ENCODE measurements at places on chromosomes 1 and 21.

DNA sequence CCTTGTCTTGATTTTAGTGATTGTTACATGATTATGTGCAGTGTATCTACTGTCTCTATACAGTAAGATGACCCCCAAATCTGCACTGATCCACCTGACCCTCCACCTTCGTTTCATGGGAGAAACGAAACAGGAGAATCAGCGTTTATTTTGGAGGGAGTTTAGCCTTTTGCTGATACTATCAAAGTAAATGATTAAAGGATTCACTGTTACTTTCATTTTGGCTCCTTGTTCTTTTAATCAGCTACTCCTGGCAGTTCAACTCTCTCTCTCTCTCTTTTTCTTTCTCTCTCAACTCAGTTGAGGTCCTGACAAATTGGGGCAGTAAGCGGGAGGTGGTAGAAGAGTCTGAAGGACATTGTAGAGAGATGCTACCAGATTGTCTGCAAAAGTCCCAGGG is 9.9 kb upstream of the OR6K3 start:
- DNase-seq: no peak

GRCh38 chr21:16644685-16645084 is 868.2 kb upstream of the CXADR start:
- DNase-seq: no peak

- no peak for DNase-seq
These were observed 62.2 kb upstream of the SLC45A1 start for GRCh38 chr1:8255712-8256111.

- no peak for DNase-seq
These were observed 290.2 kb downstream of the LRRC40 start for GRCh38 chr1:69914976-69915765.

- no peak for DNase-seq
These were observed 21.0 kb upstream of the LAMC1 start for GRCh38 chr1:183002267-183002666.

DNA sequence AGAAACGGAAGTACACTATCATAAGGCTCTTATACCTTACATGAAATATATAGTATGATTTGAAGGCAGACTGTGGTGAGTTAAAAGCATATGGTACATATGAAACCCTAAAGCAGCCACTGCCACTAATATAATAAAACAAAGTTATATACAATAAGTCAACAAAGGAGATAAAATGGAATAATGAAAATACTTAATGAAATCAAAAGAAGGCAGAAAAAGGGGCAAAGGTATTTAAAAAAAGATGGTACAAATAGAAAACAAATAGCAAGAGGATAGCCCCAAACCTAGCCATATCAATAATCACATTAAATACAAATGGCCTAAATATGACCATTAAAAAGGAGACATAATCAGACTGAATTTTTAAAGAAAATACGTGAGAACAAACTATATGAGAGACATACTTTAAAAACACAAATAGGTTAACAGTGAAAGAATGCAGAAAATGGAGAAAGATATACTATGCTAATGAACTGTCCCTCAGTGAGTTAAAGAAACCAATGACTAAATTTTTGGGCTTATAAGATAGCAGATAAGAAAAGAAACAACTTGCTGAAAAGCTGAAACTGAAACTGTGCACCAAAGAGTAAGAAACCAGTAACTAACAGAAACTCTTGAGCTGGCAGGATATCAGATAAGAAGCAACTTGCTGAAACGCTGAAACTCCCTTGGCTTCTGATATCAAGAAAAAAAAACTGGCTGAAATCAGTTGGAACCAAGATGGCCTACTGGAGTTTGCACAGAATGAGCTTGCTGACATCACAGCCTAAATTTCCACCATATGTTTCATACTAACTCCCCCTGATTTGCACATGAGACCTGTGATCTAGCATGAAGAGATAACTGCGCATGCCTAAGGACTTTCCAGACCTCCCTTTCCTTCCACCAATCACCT is 44.3 kb upstream of the IL10 start:
- peak; percentile 44 for DNase-seq

DNA sequence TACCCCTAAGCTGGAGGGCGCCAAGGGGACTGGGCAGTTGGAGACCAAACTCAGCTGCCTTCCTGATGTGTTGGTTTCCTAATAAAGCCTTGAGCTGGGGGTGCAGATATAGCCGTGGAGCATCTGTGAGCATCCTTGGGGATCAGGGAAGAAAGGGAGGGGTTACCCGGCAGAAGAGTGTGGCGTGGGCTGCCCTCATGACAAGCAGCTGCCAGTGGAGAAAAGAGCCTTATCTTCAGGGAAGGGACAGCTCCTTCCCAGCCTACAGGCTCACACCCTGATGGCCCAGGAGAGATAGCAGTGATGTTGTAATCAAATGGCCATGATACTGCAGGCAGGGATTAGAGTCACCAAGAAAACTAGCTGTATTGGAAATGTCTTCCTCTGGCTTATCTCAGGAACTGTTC is 10.8 kb upstream of the NFASC start:
- no peak for DNase-seq

- no peak for DNase-seq
These were observed 120.7 kb downstream of the GRIK3 start for GRCh38 chr1:36913484-36914060.

- peak; percentile 70 for DNase-seq
These were observed 70.0 kb downstream of the LUZP1 start for GRCh38 chr1:23098463-23099170.

GRCh38 chr1:167369175-167369574 is 148.5 kb downstream of the POU2F1 start:
- no peak for DNase-seq

GRCh38 chr1:79369091-79369490 is 362.6 kb upstream of the ADGRL4 start:
- DNase-seq: no peak

DNA sequence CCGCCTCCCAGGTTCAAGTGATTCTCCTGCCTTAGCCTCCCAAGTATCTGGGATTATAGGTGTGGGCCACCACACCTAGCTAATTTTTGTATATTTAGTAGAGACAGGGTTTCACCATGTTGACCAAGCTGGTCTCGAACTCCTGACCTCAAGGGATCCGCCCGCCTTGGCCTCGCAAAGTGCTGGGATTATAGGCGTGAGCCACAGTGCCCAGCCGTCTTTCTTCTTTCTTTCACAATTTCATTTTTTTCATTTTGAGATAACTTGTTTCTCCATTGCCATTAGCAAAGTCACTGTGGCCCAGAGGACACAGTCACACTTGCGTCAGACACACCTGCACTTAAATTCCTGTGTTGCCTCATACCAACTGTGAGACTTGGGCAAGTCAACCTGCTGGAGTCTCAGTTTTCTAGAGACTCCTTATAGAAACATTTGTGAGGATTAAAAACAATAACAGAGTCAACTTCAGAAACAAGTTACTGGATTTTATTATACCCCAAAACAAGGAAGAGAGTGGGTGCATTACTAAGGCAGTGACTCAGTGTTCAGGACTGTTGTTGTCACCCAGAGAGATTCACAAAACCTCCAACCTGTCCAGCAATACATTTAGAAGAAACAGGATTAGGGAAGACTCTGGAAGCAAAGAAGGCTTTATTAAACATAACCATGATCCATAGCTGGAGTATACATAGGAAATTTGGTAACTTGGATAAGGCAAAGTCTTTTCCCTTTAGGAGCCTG is 2.6 kb downstream of the TEDDM1 start:
- DNase-seq: no peak

All from activated naive CD4-positive, alpha-beta T cell treated with anti-CD3 and anti-CD28 coated beads, Interleukin-2, amount 10 ng/mL, durations not matched to agents 7 days and 5 days (primary cell).